NCI-H345 (cell line): ENCODE measurements at places on chromosomes 3 and 15.
A peak's percentile ranks its signal among the peaks of the same experiment; 100 is the strongest.

DNA sequence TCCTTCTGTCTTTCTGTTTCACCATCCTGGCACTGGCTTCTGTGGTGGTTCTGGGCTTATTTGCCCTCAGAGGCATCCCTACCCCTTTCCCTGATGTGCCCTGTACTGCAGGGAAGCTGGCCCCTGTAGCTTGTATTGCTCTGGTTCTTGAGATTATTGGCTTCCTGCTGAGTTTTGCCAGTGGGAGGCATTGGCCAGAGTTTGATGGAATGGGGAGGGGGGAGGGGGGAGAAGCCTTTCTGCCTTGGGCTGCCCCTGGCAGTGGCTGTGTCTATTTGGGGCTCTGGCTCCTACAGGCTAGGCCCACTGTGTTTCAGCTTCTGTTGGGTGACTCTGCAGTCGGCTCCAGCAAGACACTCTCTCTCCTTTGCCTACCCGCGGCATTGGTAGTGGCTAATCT is 41.6 kb upstream of the SEMA6D start:
- DNase-seq = peak; percentile 7

DNA sequence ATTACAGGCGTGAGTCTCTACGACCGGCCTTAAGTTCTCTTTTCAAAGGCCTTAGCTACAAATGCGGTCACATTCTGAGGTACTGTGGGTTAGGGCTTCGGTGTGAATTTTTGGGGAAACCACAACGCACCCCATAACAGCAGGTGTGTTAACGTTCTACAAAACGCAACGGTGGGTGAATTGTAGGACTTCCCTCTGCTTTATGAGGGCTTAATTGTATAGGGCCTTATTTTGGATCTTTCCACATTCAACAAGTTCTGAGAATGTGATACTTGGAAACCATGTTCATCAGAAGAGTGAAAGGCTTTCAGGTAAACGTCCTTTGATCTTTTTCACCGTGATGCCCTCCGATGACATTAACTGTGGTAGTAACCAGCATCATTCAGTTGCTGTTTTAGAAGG is 998.6 kb upstream of the CFAP20DC start:
- no peak for DNase-seq

DNA sequence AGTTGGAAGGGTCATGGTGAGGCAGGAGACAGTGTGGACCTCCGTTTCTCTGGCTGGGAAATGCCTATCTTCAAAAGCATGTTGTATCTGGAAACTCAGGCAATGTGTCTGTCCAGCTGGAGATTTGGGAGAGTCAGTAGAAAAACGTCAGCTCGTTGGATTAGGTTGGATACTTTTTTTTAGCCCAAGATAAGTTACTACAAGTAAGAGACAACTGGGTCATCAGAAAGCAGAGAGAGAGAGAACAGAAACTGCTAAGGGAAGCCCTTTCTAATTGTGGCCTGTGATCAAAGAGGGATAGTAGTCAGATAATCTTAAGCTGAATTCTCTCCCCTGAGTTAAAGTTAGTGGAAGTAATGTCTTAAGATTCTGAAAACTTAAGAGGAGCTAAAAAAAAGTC is 78.9 kb upstream of the ZNF280D start:
- no peak for DNase-seq

DNA sequence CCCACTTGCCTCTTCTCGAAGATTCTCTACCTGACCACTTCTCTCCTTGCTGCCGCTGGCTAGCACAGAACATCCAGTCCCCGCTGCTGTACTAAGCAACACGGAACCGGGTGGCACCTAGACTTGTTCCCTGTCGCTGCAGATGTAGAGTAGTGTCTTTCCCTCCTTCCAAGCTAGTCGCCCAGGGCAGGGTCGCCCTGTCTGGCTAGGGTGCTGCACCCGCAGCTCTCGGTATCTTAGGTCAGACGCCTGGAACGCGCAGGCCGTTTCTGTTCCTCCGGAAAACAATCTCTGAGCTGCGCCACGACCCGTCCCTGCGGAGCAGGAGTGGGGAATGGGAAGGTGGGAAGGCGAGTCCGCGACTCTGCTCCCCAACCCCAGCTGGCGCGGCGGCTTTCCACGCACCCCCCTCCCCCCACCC is 758 bp upstream of the SNX33 start:
- DNase-seq = no peak

GRCh38 chr3:170258105-170258487 is 35.9 kb downstream of the PRKCI start:
- no peak for DNase-seq

DNA sequence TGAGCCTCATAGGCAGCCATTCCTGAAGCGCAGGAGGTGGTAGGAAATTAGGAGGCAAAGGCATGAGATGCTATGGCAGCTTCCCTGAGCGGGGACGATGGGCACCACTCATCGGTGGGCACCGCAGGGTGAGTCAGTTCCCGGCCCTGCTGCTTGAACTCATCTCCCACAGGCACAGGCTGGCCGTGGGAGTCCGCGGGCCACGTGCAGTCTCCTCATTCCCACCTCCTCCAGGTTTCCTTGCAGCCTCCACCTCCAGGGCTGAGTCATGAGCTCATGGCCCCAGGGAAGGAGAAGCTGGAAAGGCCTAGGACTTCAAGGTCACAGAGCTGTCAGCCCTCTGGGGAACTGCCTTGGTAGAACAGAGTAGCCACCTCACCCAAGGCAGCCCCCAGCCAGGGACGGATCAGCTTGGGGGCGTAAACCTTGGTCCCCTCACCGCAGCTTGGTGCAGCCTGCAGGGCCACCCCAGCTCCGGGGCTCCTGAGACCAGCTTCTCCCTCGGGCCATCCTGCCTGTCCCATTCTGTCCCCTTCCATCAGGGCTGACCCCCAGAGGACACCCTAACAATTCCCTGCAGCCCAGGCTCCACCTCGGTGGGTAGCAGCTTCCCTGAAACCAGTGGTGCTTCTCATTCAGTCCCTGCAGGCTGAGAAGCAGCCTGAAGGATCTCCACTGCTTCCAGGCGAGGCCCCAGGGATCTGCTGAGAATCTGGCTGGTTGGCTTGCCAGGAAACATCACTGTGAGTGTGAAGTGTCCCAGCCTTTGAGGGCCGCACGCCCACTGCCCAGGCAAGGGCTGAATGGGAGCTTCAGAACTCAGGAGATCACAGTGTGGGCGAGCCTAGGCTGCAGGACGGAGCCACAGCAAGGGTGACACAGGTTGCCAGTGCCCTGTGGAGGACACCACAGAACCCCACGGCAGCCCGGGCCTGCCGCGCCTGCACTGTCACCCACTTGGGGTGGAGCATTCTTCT is 150.7 kb upstream of the MEF2A start:
- no peak for DNase-seq

DNA sequence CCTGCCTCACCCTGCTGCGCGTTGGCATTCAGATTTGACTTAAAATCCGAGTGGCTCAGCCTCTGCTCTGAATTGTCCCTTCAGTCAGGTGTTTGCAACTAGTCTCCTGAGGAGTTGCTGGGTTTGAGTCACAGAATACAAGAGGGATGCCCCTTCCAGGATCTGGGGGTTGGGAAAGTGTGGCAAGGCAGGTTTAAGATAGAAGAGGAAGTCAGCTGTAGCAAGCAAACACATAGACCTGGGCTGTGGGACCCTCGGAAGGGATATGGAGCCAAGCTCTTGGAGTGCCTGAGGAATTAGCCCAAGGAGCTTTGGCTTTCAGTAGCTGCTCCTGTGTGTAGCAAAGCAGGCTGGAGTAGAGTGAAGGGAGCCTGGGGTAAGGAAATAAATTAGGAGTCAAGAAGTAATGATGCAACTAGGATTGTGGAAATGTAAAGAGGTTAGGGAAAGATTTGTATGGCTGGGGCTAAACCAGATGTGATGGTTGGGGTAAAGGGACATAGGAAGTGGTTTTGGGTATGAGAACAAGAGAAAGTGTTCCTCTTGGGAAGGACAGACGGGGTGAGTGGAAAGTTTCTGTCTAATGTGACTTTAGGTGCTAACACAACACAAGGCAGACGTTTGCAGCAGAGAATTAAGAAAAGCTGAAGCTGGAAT is 41.2 kb downstream of the RAB7A start:
- no peak for DNase-seq

GRCh38 chr3:101811875-101812274 is 32.9 kb downstream of the NXPE3 start:
- DNase-seq = no peak
